ENCODE measurements at places on chromosomes 11 and 22. TPM values are rescaled to one million over a fixed set of nuclear protein-coding genes. Genes with fewer than 3 reads are reported as not detected.
A peak's percentile ranks its signal among the peaks of the same experiment; 100 is the strongest.

CASP5 gene
- not detected for total RNA-seq

TSPO gene
- 38.9 TPM for total RNA-seq

SLN gene
- not detected for total RNA-seq

OR8A1 gene
- 0.46 TPM for total RNA-seq

C11orf97 gene
- not detected for total RNA-seq

NUMA1 gene
- 173 TPM for total RNA-seq

CBX7 gene
- 3.5 TPM for total RNA-seq

DLG2 gene
- total RNA-seq = 5.1 TPM

MS4A4A gene
- not detected for total RNA-seq

RGL4 gene
- total RNA-seq = 0.15 TPM

OR8G1 gene
- total RNA-seq = 0.13 TPM

DNA sequence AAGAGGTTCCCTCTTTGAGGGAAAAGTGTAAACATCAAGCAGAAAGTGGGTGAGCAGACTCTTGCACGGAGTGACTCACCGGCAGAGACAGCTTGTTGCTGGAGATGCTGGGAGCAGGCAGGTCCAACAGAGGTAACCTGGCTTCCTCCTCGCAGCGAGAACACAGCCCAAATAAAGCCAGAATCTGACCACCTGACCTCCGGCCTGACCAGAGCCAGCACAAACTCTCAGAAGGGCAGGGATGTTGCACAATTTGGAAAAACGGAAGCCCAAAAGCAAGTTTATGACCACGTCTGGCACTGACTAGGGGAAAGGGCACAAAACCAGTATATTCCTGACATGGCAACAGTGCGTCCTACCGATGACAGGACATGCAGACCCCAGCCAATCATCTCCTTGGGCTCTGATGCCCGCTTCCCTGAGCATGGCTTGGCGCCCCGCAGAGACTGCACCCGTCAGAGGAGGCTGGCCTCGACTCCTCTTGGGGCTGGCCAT, 5.4 kb downstream of the SMCO4 start:
- no peak overlapping the region for H3K27ac ChIP-seq
- peaks cover 20% of the 10 kb centered on the region for H3K4me1 ChIP-seq
- DNase-seq = no peak

DNA sequence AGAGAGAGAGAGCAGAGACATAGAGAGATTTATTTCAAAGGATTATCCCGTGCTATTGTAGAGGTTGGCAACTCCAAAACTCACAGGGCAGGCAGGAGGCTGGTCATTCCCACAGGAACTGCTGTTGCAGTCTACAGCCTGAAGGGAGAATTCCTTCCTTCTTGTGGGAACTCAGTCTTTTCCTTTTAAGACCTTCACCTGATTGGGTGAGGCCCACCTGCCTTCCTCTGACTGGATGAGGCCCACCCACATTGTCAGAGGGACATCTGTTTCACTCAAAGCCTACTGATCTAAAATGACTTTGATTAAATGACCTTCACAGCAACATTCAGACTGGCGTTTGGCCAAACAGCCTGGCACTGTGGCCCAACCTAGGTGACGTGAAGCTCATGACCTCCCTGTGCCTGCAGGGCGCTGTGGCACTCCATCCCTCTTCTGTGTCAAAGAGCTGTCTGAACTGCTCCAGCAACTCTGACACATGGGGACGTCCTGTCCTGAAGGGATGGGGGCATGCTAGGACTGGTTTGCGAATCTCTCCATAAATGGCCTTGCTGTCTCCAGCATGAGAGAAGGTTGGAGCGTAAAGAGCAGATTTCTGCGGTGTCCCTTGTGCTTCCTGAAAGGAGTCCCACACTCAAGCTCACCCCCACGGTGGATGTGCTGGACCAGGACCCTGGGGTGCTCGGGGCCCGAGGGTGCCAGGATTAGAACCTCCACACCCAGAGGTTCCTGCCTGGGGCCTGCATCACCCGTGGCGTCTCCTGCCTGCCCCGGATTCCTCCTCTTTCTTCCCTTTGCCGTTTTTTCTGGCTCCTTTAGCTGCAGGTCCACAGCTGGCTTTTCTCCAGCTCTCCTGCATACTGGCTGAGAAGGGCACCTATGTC, 20.7 kb downstream of the KRTAP5-5 start:
- no peak overlapping the region for H3K4me3 ChIP-seq
- no peak overlapping the region for H3K27ac ChIP-seq
- DNase-seq = no peak
- no peaks in the 10 kb centered on the region for H3K4me1 ChIP-seq
- H3K36me3 ChIP-seq = no peaks in the 10 kb centered on the region
- peaks cover 14% of the 10 kb centered on the region for H3K27me3 ChIP-seq

DNA sequence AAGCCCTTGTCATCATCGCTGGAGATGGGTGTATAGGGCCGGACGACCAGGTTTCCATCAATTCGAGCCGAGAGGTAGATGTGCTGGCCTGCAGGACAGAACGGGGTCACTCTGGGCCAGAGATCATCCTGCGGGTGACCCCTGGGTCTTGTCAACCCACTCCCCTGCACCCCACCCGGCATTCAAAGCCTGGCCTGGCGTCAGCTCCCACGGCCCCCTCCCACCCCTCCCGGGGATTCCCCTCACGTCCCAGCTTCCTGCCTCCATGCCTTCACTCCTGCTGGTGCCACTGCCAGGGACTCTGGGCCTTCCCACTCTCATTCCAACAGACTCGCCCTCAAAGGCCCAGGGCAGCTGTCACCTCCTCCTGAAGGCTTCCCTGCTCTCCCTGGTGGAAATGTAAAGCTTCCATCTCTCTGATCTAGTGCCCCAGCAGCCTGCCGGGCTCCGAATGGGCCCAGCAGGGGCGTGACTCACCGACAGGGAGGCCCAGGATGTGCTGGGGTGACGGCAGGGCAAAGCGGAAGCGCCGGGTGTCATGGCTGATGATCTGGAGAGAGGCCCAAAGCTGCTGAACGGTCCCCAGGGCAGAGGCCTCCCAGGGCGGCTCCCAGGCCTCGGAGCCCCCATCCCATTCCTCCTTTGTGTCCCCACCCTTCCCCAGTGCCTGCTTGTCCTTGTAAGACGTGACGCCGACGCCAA, 9.3 kb downstream of the ATP5MGL start:
- H3K27ac ChIP-seq = no peak overlapping the region
- H3K4me3 ChIP-seq = no peak overlapping the region

- peaks cover 8% of the 10 kb centered on the region for H3K27me3 ChIP-seq
- no peak overlapping the region for H3K4me3 ChIP-seq
- H3K4me1 ChIP-seq = peaks cover 2% of the 10 kb centered on the region
- H3K36me3 ChIP-seq = peaks cover 3% of the 10 kb centered on the region
- no peak overlapping the region for H3K27ac ChIP-seq
These were observed 343.5 kb downstream of the TENM4 start for GRCh38 chr11:79097246-79097875.

DNA sequence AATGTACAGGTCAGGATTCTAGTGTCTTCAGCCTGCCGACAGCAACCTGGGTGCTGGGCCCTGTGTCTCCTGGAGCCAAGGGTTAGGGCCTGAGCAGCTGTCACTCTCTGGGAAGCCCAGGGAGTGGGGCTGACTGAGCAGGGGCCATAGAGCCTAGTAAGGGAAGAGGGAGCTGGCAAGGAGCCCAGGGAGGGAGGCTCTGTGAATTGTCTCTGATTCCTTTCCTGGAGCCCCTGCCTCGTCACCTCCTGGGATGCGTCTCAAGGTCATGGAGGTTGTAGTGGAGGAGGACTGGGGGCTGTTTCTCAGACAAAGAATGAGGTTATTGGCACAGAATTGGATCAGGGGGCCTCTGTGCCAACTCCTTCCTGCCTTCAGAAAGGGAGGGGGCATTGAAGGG, 11.8 kb downstream of the SOX10 start:
- H3K4me1 ChIP-seq = peaks cover 10% of the 10 kb centered on the region
- H3K27ac ChIP-seq = no peak overlapping the region
- H3K36me3 ChIP-seq = peaks cover 21% of the 10 kb centered on the region
- no peak for DNase-seq
- H3K4me3 ChIP-seq = no peak overlapping the region

DNA sequence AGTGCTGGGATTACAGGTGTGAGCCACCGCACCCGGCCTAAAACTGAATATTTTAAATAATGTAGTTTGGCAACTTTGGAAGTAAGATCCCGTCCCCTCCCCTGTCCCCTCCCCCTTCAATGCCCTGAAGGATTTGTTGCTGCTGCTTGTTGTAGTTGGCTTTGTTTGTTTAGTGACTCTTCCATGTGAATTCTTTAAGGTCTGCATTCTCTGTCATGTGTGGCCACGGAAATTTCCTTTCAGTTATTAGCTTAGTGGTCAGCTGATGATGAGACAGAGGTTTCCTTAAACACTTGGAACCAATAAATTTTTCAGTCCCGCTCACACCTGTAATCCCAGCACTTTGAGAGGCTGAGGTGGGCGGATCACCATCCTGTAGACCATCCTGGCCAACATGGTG, 109.9 kb downstream of the MPPED1 start:
- no peak overlapping the region for H3K27ac ChIP-seq
- H3K27me3 ChIP-seq = peaks cover 3% of the 10 kb centered on the region
- no peak overlapping the region for H3K4me3 ChIP-seq

DNA sequence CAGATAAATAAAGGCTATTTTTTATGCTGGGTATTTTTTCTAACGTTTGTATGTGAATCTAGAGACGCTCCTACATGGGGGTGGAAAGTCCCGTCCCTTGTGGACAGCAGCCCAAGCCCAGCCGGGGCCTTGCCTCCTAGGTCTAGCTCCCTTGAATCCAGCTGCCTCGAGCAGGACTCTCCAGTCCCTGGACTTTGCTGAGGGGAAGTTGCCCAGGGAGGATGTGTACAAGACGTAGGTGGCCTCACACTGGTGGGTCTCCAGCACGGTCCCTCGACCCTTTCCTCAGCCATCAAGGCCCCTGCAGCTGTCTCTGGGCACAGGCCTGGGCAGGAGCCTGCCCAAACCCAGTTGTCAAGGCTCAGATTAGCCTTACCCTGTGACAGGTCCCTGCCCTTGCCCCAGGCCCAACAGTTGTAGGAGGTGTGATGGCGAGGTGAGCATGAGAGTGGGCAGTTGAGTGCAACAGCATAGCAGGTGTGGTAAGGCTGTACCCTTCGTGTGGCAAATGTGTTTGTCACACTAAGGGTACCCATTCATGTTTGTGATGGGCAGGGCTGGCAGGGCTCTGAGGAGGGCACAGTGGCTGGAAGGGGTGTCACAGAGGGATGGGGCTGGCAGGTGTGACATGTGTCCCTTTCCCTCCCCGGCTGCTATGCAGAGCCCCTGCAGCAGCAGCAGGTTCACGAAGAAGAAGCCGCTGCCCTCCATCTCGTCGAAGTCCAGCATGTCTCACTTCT, 3.4 kb downstream of the CCDC116 start:
- no peaks in the 10 kb centered on the region for H3K36me3 ChIP-seq
- H3K27me3 ChIP-seq = peaks cover 5% of the 10 kb centered on the region
- no peak overlapping the region for H3K27ac ChIP-seq
- no peak for DNase-seq
- no peak overlapping the region for H3K4me3 ChIP-seq
- H3K4me1 ChIP-seq = peaks cover 5% of the 10 kb centered on the region

GRCh38 chr11:35057926-35058668, 80.9 kb upstream of the CD44 start:
- no peak for DNase-seq
- H3K4me1 ChIP-seq = peaks cover 3% of the 10 kb centered on the region
- no peak overlapping the region for H3K4me3 ChIP-seq
- no peaks in the 10 kb centered on the region for H3K27me3 ChIP-seq
- H3K27ac ChIP-seq = no peak overlapping the region

- no peak for DNase-seq
- no peak overlapping the region for H3K27ac ChIP-seq
- peaks cover 7% of the 10 kb centered on the region for H3K36me3 ChIP-seq
- peaks cover 4% of the 10 kb centered on the region for H3K4me1 ChIP-seq
- peaks cover 1% of the 10 kb centered on the region for H3K27me3 ChIP-seq
These were observed 62.4 kb downstream of the BRD1 start for GRCh38 chr22:49765091-49765771.

DNA sequence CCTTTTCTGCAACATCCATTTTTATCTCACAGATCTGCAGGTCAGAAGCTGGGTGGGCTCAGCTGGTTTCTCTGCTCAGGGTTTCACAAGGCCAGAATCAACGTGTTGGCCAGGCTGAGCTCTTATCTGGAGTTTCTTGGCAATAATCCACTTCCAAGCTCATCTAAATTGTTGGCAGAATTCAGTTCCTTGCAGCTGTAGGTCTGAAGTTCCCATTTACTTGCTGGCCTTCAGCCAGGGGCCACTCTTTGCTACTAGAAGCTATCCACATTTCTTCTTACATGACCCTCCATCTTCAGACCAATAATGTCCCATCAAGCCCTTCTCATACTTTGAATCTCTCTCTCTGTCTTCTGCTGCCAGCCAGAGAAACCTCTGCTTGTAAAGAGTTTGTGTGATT, 103.5 kb downstream of the WNT11 start:
- H3K4me1 ChIP-seq = peaks cover 6% of the 10 kb centered on the region
- H3K4me3 ChIP-seq = no peak overlapping the region
- no peak overlapping the region for H3K27ac ChIP-seq
- peaks cover 3% of the 10 kb centered on the region for H3K27me3 ChIP-seq
- DNase-seq = no peak

DNA sequence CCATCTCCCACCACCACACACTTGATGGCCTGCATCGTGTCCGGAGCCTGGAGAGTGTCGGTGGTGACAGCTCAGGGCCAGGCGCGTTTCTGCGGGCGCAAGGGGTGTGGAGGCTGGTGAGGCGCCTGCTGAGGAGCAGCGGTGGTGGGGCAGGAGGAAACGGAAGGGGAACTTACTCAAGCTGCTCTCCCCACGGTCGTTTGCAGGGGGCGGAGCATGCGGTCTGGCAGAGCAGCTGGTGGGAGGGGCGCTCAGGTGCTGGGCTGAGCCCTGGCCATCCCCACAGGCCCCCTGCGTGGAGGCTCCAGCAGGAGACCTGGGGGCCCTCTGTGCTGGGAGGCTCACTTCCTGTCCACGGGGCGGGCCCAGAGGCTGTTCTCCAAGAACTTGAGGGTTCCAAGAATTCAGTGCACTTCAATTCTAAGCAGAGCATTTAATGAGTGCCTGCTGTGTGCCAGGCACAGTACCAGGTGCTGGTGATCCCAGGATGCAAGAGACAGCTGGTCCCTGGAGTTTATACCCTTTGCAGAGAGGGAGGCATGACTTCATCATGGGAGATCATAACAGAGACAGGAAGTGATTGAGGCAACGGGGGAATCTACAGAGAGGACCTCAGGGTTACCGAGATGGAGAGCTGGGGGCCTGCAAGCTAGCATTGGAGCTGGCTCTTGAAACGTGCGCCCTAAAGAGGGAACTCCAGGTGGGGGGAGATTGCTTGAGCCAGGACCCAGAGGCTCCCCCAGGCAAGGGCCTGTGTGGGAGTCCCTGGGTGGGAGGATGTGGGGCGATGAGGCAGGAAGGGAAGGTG, at the start of gene RAC2:
Gene RAC2 (minus strand): TSS at position 156 of the 808 bp plus-strand sequence. CDS start 121 bp downstream, at position 35.
- DNase-seq = peak; percentile 43
- H3K4me3 ChIP-seq = no peak within 1 kb of the TSS
- peaks cover 2% of the 10 kb centered on the region for H3K27me3 ChIP-seq
- H3K36me3 ChIP-seq = no peaks in the 10 kb centered on the region

GRCh38 chr11:7448201-7448600, 37.1 kb upstream of the OLFML1 start:
- H3K27ac ChIP-seq = no peak overlapping the region
- no peaks in the 10 kb centered on the region for H3K36me3 ChIP-seq
- DNase-seq = no peak

- H3K4me3 ChIP-seq = no peak overlapping the region
- H3K27ac ChIP-seq = no peak overlapping the region
- H3K27me3 ChIP-seq = peaks cover 5% of the 10 kb centered on the region
- H3K4me1 ChIP-seq = no peaks in the 10 kb centered on the region
- DNase-seq = peak; percentile 1
- peaks cover 12% of the 10 kb centered on the region for H3K36me3 ChIP-seq
These were observed 77.6 kb upstream of the KCNQ1OT1 start for GRCh38 chr11:2777386-2777785.

GRCh38 chr11:126186025-126186698, 25.3 kb downstream of the RPUSD4 start:
- no peak overlapping the region for H3K4me3 ChIP-seq
- no peaks in the 10 kb centered on the region for H3K4me1 ChIP-seq
- peaks cover 3% of the 10 kb centered on the region for H3K27me3 ChIP-seq
- DNase-seq = no peak

All from endothelial cell (in vitro differentiated cells).